Calu3 (cell line): ENCODE measurements at places on chromosomes 12 and 14. TPM values are rescaled to one million over a fixed set of nuclear protein-coding genes. Genes with fewer than 3 reads are reported as not detected.

DNA sequence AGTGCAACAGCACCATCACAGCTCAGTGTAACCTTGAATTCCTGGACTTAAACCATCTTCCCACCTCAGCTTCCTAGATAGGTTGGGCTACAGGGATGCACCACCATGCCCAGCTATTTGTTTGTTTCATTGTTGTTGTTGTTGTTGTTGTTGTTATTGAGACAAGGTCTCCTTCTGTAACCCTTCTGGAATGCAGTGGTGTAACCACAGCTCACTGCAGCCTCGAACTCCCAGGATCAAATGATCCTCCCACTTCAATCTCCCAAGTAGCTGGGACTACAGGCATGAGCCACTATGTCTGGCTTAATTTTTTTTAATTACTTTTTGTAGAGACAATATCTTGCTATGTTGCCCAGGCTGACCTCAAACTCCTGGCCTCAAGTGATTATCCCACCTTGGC is 1.2 kb upstream of the NEMP1 start:
- DNase-seq, result no peak

- peak; percentile 47 for DNase-seq
Observed at GRCh38 chr14:52703225-52703624, 3.8 kb upstream of the PSMC6 start.

DNA sequence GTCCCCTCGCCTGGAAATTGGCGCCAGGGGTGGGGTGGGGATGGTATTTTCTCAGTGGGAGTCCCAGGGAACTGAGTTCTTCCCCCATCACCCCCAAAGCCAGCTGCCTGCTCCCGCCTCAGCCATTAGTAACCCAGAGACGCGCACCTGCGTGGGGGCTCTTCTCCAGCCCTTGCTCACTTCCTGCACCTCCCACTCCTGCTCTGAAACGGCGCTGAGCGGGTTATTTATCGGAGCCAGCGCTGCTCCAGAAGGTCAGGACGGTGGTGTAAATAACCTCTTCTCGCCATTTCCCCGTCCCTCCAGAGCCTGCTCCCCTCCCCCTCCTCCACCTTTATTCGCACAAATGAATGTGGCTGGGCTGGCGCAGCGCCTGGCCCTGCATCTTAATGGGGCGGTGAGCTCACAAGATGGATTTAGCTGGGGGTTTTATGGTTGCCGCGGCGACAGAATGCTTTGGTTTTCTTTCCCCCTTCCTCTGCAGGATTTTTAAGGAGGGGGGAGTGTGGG is 12.2 kb downstream of the GPR84 start:
- no peak for DNase-seq

GRCh38 chr12:88994537-88994936 is 357.8 kb downstream of the DUSP6 start:
- no peak for DNase-seq

DNA sequence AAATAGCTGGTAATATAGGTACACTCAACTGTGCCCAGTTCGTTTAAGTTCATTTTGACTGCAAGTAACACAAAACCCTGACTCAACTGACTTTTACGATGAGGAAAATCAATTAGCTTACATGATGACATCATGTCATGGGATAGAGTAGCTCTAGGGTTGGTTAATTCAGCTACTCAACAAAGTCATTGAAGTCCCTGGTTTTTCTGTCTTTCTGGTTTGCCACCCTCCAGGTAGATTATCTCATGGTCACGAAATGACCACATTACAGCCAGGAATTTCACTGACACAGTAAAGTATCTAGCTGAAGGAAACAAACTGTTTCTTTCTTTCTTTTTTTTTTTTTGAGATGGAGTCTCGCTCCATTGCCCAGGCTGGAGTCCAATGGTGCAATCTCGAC is 68.5 kb upstream of the FUT8 start:
- DNase-seq, result no peak

GRCh38 chr12:49094975-49095365 is 369 bp upstream of the DHH start:
- DNase-seq, result no peak

DNA sequence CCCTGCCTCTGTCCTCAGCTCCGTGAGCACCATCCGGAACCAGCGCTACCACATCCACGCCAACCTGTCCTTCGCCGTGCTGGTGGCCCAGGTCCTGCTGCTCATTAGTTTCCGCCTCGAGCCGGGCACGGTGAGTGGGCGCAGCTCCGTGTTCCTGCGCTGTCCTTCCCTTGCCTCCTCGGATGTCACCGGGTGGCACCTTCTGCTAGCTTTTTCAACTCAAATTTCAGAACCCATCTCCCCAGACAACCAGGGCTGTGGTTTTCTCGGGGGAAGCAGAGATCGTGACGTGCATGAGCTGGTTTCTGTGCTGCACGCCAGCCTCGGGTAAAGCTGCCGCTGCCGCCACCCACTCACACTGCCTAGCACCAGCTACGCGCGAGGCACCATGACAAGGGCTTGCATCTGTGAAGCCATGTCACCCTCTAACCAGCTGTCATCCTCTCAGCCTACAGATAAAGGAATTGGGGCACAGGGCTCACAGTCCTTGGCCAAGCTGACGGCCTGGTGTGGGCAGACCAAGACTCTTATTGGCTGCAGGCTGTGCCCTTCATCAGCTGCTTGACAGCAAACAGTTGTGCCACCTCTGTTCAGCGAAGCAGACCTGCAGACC is 152.1 kb downstream of the ADGRD1 start:
- no peak for DNase-seq

DNA sequence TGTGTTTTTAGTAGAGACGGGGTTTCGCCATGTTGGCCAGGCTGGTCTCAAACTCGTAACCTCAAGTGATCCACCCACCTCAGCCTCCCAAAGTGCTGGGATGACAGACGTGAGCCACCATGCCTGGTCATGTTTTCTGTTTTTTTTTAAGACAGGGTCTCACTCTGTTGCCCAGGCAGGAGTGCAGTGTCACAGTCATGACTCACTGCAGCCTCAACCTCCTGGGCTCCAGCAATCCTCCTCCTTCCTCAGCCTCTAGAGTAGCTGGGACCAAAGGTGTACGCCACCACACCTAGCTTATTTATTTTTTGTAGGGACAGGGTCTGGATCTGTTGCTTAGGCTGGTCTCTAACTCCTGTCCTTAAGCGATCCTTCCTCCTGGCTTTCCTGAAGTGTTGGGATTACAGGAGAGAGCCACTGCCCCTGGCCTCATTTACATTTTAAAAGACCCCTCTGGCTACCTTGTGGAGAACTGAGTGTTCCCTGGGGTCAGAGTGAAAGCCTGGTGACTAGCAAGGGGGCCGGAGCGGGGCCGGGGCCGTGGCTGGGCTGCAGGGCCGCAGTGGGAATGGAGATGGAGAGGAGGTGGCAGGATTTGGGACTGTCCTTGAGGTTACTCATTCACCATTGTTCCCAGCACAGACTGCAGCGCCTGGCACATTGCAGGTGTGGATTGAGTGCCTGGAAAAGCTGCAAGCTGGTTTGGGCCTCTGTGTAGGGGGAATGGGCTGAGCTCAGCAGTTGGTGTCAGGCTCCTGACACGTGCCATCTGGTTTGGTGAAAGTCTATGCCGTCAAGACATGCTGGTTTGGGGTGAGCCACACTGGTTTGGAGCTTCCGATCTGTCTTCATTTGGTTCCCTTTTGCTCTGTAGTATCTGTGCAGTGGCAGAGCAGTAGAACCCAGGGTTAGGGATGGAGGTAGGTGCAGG is 18.1 kb downstream of the KMT5A start:
- no peak for DNase-seq

The TSHR gene
- total RNA-seq, result not detected in 2 replicates

The FOXN3 gene
- total RNA-seq, result 11.8 and 12.1 TPM in 2 replicates

The ITGB7 gene
- 4.3 and 5.0 TPM in 2 replicates for total RNA-seq

The KERA gene
- not detected in 2 replicates for total RNA-seq
